Activated CD4-positive, alpha-beta T cell treated with anti-CD3 and anti-CD28 coated beads, Interleukin-2, amount 50 U/mL, for 24 hours (primary cell): ENCODE measurements at places on chromosomes 11 and 22.

DNA sequence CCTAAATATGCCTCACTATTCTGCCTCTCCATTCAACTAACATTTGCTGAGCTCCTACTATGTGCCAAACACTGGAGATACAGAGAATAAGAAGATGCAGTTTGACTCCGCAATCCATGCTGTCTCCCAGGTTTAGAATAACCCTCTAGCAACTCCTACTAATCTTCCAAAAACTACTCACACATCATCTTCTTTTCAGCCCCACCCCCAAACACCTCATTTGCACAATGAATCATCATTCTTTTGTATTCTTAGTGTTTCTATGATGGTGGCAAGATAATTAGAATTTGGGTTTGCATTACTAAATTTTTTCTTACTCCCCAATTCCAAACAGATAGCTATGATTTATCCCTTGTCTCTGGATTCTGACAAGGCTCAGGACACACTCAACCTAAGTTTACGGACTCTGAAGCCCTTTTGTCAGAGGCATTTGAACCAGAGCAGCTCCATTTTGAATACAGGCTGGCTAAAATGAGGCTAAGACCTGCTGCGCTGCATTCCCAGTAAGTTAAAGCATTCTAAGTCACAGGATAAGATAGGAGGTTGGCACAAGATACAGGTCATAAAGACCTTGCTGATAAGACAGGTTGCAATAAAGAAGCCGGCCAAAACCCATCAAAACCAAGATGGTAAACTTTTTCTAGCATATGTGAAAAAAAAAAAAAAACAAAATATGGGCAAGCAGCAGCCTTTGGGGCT lies 1038.9 kb downstream of the DLG2 start:
- no peak for DNase-seq

DNA sequence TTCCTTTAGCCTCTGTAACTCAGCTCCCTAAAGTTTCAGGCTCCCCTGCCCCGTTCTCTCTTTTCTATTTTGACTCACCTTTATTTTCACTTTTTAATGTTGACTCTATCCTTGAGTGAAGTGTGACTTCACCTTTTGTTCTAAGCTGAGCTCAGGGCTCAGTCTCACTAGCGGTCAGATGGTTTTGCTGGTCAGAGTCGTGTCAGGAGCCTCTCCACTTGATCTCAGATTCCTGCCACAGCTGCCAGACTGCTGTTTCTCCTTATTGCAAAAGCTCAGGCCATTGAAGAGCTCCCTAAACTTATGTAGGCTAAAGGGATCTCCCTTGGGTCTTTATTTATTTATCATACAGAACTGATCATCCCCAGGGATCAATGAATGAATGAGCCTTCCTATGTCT lies 13.7 kb upstream of the POU2AF2 start:
- no peak for DNase-seq

GRCh38 chr11:108985945-108986279 lies 321.0 kb downstream of the DDX10 start:
- DNase-seq: no peak

DNA sequence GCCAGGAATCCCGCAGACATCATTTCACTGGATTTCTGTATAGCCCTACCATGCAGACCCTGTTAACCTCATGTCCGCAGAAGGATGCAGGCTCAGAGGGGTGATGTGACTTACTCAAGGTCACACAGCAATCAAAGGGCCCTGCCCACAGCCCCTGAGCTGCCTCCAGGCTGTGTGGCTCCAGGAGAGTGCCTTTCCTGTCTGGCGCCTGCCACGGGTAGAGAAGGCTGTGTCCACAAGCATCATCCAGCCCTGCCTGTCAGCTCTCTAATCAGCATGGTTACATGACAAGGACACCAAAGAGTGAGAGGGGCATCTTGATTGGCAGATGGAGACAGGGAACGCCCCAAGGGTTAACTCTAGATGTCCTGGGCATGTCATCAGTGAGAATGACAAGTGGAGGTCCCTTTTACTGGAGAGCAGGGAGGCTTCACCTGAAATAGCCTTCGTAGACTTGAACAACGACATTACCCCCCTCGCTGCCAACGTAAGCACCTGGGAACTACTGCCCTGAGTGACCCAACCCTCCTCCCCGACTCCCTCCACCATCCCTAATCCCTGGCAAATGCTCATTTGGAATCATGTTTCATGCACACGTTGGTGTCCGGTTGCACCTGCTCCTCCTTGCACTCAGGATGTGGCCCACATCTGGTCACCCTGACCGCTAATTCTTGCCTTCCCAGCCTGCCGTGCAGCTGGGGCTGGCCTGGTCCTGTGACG lies 6.9 kb downstream of the FGF19 start:
- no peak for DNase-seq

DNA sequence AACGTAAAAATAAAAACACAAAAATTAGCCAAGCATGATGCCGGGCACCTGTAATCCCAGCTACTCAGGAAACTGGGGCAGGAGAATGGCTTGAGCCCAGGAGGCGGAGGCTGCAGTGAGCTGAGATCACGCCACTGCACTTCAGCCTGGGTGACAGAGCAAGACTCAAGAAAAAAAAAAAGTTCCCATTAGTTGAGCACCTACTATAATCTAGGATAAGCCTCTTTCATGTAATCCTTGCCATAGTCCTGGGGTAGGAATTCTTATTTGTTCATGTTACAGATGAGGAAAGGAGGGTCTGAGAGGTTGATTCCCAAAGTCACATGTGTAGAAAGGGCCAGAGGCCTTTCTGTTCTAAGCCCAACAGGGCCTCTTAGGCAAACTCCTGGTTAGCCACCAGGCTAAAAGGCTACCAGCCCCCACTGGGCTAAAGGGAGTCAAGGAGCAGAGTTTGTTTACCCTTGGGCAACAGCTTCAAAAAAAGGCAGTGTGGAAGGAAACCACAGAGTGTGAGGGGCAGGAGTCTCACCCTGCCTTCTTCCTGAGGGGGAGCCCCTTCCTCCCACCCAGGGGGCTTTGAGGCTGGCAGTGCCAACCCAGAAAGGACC lies 21.6 kb upstream of the CSNK1E start:
- no peak for DNase-seq

DNA sequence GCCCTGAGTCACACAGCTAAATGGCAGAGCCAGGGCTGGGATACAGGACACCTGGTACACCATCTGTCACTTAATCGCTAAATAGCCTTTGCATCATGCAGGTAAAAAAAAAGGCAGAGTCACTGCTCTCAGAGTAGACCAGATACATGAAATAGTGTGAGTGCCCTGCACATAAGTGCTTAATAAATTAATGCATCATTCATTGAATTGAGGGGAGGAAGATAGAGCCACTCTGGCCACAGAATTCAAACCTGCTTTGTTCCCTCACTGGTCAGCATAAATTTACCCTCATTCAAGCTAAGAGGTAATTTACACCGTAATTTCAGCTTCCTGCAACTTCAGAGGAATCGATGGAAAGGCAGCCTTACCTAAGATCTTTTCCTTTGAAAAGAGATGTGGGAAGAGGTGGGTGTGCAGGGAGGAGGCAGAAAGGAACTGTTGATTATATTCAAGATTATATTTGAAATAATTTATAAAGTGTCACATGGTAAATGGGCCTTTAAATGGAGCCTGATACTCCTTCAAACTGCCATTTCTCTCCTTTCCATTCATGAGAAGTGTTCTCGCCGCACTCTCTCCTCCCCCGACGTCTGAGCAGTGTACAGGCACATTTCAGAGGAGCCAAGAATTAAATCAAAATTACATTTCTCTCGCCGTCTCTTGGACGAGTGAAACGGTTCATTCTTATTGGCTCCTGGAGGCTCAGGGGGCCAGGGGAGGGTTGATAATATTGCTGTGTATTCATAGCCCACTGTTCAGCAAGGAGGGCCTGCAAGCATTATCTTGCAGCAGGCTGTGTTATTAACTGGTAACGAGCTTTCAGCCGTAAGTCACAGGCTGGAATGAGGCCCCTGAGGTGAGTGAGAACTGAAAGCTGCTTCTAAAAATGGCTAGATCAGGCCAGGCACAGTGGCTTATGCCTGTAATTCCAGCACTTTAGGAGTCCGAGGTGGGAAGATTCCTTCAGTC lies 52.2 kb upstream of the HMGXB4 start:
- DNase-seq: no peak

DNA sequence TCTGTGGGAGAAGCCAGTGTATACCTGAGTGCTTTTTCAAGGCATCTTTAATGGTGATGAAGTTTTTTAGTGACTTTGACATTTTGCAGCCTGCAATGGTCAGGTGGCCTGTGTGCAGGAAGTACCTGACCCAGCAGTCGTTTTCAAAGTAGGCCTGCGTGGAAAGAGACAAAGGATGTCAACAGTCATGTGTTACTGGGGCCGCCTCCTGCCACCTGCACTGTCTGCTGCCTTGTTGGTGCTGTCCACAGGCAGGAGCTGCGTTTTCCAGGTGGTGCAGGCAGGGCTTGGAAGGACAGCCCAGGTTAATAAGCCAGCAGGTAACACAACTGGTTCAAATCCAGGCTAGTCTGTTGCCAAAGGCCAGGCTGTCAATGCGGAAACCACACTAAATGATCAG lies 26.5 kb upstream of the NAP1L4 start:
- no peak for DNase-seq

DNA sequence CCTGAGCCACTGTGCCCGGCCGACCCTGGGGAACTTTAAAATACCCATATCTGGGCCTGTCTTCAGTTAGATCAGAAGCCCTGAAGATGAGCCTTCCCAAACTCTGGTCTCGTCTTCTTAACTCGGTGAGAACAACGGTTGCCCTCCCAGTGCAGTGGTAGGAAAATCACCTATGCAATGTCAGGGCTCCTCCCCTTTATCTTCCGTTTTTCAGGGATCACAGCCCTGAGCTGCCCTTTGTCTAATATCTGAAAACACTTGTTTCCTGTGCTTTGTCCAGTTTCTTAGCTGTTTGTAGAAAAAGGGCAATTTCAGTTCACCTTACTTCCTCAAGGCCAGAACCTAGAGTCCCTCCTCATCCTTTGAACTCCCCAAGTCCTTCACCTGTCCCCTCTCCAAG lies 9.4 kb downstream of the DRAP1 start:
- no peak for DNase-seq

- DNase-seq: no peak
Observed at GRCh38 chr22:42229455-42230149, 40.9 kb downstream of the TCF20 start.

- no peak for DNase-seq
Observed at GRCh38 chr22:23291806-23292452, 111.6 kb downstream of the BCR start.

- no peak for DNase-seq
Observed at GRCh38 chr11:114762408-114762807, 84.1 kb downstream of the NXPE2 start.

- DNase-seq: no peak
Observed at GRCh38 chr22:32444068-32444467, 20.2 kb downstream of the BPIFC start.

DNA sequence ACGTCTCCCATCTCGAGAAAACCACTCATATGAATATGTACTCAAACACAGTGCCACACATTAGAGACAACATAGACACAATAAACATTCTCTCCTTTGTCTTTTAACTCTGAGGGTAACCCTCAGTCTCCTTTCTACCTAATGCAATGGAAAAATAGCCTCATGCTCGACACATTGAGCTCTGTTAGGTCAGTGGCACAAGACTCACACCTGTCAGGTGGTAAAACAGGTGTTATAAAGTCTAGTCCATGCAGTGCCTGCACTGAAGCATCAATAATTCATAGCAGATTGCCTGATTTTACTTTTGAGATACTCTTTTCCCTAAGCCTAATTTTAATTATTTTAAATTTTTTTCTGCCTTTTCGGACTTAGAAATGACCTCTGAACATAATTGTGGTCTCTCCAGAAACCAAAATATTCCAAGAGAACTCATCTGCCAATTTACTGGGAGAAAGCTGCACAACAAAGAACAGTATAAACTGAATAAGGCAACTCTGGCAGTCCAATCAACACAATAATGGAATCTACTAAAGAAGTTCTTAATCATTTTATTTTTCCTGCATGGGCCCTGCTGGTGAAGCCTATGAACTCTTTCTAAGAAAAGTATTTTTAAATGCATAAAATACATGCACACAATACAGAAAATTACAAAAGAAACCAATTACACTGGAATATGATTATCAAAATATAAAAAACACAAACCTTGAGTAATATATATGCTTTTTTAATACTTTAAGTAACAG lies 9.9 kb downstream of the RDX start:
- no peak for DNase-seq

DNA sequence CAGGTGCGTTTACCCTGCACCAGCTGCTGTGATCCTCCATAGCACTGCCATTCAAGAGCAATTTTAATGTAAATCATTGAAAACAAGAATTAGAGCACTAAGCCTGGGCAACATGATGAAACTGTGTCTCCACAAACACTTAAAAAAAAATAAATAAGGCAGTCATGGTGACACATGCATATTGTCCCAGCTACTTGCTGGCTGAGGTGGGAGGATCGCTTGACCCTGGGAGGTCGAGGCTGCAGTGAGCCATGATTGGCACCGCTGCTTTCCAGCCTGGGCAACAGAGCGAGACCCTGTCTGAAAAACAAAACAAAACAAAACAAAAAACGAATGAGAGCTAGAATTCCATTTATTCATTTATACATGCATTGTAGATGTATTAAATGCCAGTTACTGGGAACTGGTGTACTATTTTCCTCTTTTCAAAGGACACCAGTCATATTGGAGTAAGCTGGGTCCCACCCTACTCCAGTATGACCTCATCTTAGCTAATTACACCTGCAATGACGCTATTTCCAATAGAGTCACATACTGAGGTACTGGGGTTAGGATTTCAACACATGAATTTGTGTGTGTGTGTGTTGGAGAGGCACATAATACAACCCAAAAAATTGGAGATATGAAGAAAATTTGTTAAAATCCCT lies 101.9 kb downstream of the MICAL2 start:
- no peak for DNase-seq

GRCh38 chr11:128633384-128633965 lies 46.1 kb upstream of the ETS1 start:
- DNase-seq: no peak

DNA sequence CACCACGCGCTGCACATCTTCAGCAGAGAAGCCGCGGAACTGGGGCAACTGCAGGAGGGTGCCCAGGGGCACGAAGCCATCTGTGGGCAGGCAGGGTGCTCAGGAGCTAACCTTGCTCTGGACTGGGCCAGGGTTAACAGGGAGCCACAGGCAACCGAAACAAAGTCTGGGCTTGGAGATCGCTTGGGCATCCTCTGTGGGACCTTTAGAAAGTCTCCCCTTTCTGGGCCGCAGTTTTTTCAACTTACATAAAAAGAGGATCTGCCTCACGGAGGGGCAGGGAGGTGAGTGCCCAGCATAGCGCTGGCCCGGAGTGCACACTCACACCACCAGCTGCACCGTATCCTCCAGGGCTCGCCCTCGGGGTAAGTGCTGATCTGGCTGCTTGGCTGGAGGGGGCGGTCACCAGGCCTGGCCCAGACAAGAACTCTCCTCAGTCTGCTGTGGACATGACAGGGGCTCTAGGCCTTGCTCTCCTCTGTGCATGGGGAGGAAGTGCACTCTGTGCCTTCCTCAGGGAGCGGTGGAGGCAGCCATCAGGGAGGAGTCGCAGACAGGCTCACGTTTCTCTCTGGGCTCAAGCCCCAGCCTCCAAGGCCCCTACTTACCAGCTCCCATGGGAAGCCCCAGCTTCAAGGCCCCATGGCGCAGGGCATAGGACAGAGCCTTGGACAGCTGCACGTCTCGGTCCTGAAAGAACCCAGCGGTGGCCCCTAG lies 937 bp downstream of the TRPT1 start:
- DNase-seq: no peak

GRCh38 chr11:120819437-120820365 lies 204.2 kb upstream of the TBCEL start:
- no peak for DNase-seq
